ENCODE measurements at places on chromosomes 7 and 10. TPM values are rescaled to one million over a fixed set of nuclear protein-coding genes. Genes with fewer than 3 reads are reported as not detected.

HOGA1 gene
- not detected for total RNA-seq

ATRNL1 gene
- total RNA-seq, result 7.1 TPM

DTX2 gene
- 15.1 TPM for total RNA-seq

KCND2 gene
- not detected for total RNA-seq

UCN3 gene
- not detected for total RNA-seq

TMEM254 gene
- 5.5 TPM for total RNA-seq

CD36 gene
- total RNA-seq, result not detected

IL6 gene
- total RNA-seq, result 77.6 TPM
